ENCODE measurements at places on chromosomes 1 and 21.

DNA sequence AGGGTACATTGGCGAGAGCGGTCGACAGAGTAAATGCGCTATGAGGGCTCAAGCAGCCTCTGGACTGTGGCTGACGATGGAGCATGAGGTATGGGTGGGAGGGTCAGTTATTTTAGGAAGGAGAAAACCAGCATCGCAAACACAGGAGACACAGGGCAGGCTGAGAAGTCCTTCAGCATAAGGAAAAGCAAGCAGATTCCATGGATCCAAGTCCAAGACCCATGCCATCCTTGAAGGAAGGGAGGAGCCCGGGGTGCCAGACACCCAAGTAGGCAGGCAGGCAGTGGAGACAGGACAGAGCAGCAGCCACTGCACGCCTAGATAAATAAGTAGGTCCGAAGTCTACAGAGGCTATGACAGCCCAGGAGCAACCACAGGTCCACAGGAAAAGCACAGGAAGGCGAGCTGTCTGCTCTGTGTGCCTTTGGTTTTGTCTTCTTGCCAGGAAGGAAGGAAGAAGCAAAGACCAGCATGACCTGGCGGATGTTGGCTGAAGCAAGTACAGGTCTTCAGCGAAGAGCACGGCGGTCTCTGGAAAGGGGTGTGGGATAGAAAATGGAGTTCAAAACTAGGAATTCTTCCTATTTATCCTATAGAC, 76.4 kb upstream of the SLC45A1 start:
- DNase-seq: no peak

GRCh38 chr1:115447672-115448071, 109.6 kb upstream of the NGF start:
- no peak for DNase-seq

DNA sequence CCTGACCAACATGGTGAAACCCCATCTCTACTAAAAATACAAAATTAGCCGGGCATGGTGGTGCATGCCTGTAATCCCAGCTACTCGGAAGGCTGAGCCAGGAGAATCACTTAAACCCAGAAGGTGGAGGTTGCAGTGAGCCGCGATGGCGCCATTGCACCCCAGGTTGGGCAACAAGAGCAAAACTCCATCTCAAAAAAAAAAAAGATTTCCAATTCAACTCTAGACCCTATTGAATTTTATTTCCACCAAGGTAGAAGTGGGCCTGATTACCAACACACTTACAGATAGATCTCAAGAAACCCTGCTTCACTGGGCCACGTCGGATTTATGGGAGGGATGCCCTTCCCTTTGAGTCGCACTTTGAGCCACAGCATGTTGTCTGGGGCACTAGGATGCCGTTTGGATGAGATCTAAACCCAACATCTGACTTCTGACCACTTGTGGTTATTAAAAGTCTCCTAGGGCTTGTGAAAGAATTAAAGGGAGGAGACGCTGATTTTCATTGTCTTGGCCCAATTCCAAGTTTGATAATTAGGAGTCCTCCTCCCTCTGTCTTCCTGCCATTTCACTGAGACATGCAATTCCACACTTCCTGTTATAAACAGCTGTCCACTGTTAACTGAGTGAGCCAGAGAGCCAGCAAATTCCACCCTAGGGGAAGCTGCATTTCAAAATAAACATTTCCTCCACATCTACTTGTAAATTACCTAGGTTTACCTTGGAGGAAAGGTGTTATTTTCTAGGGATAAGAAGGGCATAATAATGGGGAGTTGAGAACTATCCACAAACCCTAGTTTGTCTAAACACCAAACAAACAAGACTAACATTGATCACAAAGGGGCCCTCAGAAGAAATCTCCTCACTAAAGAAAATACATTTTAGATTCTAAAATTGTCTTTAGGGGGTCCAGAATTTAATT, 5.2 kb upstream of the RERE start:
- peak; percentile 76 for DNase-seq

GRCh38 chr1:11068600-11069473, 9.0 kb upstream of the SRM start:
- DNase-seq: no peak

DNA sequence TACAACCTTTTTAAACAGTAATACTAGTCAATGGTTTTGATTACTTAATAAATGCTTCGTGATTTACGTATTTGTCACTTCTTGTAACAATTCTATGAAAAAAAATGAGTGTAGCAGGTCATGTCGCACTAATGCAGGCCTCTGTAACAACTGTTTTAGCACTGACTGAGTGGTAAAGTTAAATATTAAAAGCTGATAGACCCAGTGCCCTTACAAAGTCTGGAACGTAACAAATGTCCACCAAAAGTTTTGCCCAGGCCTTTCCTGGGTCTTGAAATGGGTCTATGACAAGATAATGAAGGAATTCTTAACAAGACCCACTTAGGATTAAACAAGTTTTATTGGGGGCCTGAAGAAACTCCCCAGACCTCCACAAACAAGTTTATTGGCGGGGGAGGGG, 304.6 kb upstream of the DEPDC1 start:
- DNase-seq: no peak

DNA sequence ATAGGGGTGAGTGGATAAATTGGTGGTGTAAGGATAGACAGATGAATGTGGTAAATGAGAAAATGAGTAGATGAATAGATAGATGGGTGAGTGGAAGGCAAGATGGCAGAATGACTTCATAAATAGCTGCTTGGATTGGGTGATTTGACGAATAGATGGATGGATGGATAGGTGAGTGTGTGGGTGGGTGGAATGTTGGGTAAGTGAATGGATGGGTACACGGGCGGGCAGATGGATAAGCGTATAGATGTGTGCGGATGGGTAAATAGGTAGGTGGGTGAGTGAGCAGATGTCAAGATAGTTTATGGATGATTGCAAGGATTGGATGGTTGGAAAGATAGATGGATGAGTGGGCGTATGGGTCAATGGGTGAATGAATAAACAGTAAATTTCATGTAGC, 59.3 kb downstream of the EPHB2 start:
- no peak for DNase-seq

DNA sequence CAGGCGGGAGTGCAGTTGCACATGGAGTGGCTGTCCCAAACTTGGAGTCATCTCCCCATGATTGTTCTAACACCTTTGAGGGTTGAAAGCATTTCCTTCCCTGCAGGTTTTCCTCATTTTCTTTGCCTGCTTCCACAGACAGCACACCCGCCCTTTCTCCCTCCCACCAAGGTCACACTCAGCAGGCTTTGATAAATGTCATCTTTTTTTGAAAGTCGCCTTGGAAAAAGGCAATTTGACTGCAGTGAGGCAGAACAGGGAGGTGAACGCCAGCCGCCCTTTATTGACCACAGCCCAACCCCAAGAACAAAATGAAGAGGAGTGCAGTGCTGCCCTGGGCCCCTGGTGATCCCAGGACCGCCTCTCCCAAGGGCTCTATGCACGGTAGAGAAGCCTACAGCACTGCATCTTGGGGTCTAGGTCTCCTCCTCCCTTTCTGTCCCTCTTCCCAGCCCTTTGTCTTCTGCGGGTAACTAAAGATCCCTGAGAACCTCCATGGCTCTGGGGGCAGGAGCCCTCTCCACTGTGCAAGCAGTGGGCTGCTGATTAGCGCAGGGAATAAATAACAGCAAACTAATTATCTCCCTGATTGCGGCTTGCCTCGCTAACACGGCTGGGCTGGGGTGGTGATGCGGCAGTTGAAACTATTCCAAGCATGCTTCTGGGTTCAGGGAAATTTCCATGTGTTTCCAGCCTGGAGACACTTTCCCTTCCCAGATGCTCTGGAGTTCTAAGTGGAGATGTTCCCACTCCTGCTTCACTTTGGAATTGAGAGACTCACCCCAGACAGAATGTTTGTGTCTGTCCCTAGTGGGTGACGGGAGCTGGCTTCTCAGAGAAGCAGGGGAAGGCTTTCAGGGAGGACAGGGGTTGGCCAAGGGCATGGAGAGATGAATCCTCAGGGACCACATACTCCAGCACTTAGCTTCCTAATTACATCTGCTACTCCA, 11.8 kb upstream of the AMIGO1 start:
- no peak for DNase-seq

- peak; percentile 37 for DNase-seq
Measured at GRCh38 chr21:16569679-16570078, 839.9 kb downstream of the USP25 start.

DNA sequence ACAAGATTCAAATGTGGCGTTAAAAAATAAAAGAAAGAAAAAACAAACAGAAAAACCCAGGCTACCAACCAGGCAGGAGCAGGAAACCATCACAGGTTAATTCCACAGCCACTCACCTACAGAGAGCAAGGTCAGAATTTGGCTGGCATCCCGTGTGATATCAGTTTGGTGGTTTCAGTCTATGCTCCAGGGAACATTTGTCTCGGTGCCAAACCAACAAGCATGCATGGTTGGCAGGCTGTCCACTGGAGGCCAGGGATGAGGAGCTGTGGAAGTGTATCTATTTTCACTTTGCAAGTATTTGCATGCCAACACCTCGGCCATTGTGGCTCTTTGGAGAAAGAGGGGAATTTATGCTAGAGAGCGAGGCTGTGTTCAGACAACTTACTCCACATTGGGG, 53.1 kb upstream of the PROX1 start:
- peak; percentile 6 for DNase-seq

- DNase-seq: no peak
Measured at GRCh38 chr21:37374027-37374426, 7.5 kb downstream of the DYRK1A start.

GRCh38 chr1:164602101-164602422, 43.1 kb downstream of the PBX1 start:
- no peak for DNase-seq

- no peak for DNase-seq
Measured at GRCh38 chr1:204358605-204359004, 1.1 kb downstream of the PLEKHA6 start.

DNA sequence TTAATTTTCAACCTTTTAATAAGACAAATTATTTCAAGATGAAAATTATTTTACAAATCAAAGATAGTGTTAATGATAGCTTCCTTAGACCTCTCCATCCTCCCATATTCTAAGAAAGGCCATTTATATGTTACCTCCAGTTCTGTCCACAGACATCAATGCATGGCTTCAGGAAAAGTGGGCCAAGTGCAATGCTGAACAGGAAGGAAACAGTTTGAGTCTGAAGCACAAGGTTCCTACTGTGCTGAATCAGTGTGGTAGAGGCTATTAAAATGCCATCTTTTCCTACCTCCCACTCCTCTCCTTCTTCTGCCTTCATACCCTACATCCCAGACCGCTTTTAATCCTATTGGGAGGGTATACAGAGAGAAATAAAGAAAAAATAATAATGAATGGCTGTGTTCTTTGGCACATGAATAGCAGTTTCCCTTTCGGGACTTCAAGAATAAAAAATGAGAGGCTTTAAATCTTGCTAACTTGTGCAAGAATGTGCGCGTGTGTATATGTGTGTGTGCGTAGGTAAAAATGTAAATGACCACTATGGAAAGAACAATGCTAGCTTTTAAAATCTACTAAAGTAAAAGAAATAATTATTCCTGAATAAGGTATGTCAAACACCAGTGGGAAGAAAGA, 62.6 kb upstream of the C1orf105 start:
- DNase-seq: no peak

- DNase-seq: no peak
Measured at GRCh38 chr1:14741532-14741931, 143.0 kb downstream of the KAZN start.

DNA sequence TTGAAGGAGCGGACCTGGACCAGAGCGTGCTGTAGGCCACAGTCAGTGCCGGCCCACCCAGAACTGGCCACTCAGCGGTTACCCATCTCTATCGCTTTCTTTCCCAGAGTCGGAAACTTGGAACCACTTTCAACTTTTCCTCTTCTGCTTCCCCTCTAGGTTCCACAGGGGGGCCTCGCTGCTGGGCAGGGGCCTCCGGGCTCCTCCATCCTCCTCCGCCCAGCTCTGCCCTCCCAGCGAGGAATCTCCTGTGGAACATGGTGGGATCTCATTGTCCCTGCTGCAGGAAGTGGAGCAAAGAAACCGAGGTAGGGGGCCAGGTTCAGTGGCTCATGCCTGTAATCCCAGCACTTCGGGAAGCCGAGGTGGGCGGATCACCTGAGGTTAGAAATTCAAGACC, 139.2 kb downstream of the ETS2 start:
- no peak for DNase-seq

DNA sequence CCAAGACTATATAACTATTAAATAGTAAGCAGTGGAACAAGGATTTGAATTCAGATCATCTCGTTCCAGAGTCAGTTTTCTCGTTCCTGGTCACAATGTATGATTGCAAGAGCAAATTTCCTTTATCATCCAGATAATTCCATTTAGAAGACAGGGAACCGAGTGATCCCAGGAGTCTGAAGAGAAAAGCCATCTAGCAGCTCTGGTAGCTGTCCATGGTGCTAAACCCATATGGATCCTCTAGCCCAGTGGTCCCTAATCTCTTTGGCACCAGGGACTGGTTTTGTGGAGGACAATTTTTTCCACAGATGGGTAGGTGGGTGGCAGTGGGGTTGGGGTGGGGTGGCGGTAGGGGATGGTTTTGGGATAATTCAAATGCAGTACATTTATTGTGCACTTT, 229.4 kb downstream of the PTPRU start:
- DNase-seq: peak; percentile 10

GRCh38 chr21:43292041-43292865, 123.4 kb downstream of the CRYAA start:
- no peak for DNase-seq

- no peak for DNase-seq
Measured at GRCh38 chr1:185350027-185350442, 33.0 kb upstream of the IVNS1ABP start.

GRCh38 chr1:246117066-246117791, 389.9 kb downstream of the SMYD3 start:
- DNase-seq: peak; percentile 18

Measured in NCI-H226 (cell line).